ENCODE measurements at places on chromosomes 3 and 15.

- DNase-seq = no peak
Observed at GRCh38 chr3:74862476-74862875, 248.0 kb upstream of the CNTN3 start.

DNA sequence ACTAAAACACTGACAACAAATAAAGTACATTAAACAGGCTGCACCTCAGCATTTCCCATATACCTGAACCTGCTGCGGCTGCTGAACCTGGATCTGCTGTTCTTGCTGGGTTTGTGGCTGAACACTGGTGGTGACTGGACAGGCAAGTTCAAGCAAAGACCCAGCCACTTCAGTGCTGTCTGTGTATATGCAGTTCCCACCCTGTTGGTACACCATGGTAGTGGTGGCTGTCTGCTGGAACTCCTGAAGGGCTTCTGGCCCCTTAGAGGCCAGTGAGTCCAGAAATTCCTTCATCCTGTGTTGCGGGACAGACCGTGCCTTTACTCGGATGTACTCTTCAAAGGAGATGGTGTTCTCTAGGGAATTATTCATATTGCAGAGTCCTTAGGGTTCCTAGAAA lies 17.2 kb downstream of the QRICH1 start:
- no peak for DNase-seq

DNA sequence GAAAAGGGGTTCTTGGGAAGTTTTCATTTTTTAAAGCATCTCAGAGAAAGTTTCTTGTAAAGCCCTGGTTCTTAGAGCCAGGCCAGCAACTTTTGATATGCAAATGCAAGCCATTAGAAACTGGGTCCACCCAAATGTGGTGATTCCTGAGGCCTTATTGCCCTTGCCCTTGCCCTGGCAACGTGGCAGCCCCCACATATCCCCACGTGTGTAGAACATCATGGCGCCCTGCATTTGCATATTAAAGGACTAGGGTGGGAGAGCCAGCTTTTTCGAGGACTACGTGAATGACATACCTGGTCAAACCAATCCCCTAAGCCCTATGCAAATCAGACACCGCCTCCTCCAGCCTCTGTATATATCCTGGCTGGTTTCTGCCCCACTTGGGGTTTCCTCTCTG lies 314.9 kb upstream of the NECTIN3 start:
- no peak for DNase-seq

- no peak for DNase-seq
Observed at GRCh38 chr3:176174060-176174459, 1023.2 kb downstream of the TBL1XR1 start.

DNA sequence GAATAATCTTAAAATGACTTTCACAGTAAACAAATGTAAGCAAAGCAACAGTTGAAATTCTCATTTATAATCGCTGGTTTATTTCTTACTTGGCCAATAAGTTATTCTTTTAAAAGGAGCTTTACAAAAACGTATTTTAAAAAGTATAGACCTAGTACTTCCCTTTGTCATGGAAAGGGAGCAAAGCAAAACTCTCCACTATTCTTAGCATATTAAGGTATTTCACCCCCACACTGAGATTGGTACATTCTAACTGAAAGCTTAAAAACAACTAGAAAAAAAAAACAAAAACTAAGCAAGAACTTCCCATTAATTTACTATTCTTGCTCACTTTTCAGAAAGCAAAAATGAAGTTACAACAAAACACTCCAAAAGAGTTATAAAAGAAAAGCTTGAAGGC lies 1.5 kb downstream of the ATG3 start:
- DNase-seq = no peak

DNA sequence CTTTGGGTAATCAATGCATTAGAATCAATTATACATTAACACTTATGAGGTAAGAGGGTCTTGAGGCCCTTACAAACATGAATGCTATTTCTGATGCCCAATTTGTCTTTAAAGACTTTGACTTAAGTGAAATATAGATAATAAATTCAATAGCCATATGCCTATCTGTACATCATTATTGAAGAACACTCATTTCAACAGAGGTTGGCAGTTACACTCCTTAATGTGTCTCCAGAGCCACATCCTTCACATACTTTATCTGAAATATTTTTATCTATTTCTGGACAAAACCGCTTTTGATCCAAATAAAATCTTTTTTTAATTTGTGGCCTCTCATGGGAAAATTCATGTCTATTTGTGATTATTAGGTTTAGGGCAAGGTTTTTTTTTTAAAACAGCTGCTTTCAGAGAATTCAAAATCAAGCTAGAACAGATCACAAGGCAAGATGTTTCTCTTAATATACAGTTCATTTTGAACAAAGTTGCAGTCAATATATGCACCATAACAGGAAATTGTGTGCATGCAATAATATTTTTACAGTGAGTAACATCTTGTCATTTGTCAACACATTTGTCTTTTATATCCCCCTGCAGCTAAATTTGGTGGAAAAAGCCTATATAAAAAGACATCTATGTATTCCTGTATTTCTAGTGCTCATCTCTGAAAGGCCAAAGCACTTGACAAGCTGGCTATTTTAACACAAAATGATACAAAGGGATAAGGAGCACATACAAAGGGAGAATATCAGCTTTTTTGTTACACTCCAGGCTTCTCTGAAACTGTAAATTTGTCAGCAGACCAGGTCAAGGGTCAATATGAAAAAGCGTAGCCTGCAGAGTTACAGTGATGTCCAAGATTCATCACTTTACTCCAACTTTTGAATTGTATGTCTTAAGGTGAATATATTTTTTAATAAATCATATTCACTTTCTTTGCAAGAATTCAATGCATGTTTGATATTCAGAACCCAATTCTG lies 146.2 kb upstream of the DPH6 start:
- DNase-seq = no peak

DNA sequence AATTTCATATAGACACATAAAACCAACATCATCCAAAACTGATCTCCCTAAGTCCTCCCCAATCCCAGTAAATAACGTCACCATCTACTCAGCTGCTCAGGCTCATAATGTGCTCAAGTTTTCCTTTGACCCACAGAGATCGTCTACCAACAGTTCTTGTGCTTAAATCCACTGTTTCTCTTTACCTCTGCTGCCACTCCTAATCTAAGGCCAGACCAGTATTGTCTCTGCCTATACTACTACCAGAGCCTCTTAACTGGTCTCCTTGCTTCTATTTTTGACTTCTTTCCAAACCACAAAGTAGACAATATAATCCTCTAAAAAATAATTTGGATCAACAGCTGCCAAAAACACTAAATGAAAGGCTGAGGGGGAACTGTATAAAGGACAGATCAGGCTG lies 65.3 kb downstream of the CLASP2 start:
- no peak for DNase-seq

DNA sequence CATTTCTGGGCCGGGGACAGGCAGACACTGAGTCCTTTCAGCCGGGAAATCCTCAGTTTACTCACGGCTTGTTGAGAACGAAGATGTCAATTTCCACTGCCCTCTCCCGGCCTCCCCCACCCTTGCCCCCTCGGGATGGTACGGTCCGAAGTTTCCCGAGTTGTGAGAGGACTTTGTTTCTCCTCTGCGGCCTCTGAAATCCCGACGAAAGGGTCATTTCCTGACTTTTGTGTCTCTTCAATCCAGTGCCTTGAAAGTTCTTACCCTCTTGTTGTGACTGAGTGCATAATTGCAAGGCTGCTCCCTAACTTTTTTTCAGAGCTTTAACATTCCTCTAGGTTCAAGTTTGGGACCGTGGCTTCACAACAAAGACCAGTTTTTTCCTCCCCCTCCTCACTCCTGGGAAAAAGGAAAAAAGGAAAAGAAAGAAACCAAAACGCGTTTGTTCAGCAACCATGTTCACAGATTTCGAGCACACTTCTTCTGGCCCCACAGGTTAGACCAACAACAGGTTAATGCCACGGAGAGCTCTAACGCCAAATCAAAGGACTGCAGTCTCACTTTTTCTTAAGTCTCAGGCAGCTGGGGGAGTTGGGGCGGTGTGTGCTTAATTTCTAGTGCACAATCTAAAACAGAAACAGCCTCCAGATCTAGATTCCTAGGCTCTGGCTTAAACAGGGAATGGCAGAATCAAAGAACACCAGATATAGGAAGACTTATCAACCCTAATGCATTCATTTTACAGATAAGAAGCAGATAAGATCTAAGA lies 138.9 kb downstream of the TMCO5A start:
- DNase-seq = peak; percentile 8

DNA sequence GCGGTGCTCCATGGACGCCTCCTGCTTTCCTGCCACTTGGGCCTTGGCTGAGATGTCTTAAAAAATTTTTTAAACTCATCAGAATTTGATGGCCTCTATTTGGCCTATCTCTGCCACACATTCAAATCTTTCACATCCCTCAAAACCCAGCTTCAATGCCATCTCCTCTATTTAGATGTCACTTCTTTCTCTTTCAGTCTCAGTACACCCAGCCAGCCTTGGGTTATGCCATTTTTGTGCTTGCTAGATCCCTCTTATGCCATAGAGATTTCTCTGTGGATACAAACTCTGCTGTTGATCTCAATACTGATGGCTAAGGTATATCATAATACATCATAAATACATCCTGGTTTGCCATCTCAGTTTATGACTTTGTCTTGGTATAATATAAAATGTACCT lies 222.3 kb upstream of the TPRG1 start:
- no peak for DNase-seq

- DNase-seq = no peak
Observed at GRCh38 chr3:169603661-169604060, 59.9 kb downstream of the MECOM start.

DNA sequence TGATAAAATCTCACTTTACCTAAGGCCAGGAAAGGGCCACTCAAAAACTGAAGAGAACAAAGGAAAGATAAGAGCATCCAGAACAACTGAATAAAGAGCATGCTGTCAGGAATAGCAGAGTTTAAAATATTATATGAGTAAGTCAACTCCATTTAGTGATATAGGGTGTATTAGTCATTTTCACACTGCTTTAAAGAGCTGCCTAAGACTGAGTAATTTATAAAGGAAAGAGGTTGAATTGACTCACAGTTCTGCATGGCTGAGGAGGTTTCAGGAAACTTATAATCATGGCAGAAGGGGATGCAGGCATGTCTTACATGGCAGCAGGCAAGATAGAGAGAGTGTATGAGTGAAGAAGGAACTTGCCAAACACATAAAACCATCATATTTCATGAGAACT lies 778.0 kb upstream of the NECTIN3 start:
- no peak for DNase-seq

GRCh38 chr3:151316267-151316991 lies at the start of gene GPR87:
GPR87 (minus strand) TSS chr3:151316820; CDS start chr3:151300100, 16,720 bp downstream.
- no peak for DNase-seq

DNA sequence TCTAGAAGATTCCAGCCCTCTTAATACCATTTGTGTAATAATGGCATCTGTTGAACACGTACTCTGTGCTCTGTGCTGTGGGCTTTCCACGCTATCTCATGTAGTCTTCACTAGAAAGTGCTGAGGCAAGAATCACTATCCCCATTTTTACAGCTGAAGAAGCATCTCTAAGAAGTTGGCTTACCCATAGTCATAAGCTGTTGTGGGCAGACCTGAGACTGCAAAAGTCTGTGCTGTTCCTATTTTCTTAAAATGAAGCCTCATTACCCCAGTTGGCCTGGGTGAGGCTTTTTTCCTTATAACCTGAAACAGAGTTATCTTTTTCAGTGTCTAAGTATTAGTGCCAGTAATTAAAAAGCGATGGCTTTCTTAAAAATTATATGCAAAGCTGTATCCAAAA lies 58.5 kb downstream of the ERC2 start:
- no peak for DNase-seq

DNA sequence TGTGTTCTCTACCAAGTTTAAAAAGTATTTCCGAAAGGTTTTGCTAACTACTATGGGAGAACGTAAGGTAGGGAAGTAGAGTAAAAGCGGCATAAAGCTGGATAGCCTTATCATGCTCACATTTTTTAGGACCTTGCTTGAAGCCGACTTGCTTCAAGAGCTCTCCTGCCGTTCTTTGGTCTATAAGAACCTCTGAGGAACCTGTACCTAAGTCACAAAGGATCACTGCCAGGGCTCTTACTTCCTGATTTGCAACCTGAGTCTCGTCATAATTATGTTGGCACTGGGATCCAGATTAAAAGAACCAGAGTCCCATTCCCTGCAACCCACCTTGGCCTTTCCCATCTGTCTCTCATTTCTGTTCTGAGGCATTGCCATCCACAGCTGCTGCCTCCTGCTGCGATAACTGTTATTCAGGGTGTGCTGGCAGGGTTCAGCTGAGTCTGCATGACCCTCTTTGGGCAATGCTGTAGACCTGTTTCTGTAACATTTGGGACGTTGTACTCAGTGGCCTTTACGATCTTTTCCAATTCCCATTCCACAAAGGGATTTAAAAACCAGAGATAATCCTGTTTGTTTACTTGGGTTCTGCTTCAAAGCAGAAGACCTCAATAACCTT lies 131.0 kb upstream of the UMPS start:
- DNase-seq = peak; percentile 91

GRCh38 chr3:12782172-12782815 lies 14.2 kb upstream of the CAND2 start:
- DNase-seq = no peak

DNA sequence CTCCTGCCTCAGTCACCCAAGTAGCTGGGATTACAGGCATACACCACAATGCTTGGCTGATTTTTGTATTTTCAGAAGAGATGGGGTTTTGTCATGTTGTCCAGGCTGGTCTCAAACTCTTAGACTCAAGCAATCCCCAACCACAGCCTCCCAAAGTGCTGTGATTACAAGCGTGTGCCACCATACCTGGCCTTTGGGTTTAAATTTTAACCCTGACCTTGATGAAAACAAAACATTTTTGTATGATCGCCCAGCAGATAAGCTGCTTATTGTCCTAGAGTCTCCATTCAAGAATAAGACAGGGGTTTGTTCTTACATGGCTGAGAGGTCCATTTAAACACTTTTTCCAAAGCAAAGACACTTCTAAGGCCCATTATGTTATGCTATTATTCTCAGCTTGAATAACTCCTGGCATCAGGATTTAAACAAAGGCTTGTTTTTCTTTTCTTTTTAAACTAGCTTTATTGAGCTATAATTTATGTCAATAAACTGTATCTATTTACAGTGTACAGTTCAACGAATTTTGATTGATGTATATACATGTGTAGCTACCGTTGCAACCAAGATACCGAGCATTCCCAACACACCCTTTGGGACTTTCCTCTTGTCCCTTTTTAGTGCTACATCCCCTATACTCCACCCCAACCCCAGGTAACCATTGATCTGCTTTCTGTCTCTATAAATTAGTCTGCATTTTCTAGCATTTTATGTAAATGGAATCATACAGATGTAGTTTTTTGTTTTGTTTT lies 1.4 kb upstream of the MUC13 start:
- DNase-seq = no peak

- no peak for DNase-seq
Observed at GRCh38 chr15:90529371-90530249, at the start of gene CRTC3. CRTC3 (plus strand) TSS chr15:90529923; CDS start chr15:90530072, 149 bp downstream.

GRCh38 chr15:81633889-81634288 lies 259.9 kb upstream of the TMC3 start:
- DNase-seq = no peak

DNA sequence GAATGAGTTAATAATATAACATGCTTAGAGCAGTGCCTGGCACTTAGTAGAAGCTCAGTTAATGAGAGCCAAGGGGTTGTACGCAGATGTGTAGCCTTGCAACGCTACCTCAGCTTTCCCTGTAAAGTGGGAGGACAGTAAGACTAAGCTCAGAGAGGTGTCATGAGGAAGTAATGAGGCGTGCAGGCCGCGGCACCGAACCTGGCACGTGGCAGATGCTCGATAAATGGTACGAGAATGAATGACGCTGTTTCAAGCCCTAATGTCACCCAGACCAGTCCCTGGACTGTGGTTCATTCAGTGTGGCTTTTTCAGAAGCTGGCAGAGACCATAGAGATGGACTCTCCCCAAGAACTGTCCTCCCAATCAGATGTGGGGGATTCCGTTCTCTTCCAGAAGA lies 21.2 kb downstream of the GRIP2 start:
- DNase-seq = no peak
